ENCODE measurements at places on chromosomes 12 and 14.

DNA sequence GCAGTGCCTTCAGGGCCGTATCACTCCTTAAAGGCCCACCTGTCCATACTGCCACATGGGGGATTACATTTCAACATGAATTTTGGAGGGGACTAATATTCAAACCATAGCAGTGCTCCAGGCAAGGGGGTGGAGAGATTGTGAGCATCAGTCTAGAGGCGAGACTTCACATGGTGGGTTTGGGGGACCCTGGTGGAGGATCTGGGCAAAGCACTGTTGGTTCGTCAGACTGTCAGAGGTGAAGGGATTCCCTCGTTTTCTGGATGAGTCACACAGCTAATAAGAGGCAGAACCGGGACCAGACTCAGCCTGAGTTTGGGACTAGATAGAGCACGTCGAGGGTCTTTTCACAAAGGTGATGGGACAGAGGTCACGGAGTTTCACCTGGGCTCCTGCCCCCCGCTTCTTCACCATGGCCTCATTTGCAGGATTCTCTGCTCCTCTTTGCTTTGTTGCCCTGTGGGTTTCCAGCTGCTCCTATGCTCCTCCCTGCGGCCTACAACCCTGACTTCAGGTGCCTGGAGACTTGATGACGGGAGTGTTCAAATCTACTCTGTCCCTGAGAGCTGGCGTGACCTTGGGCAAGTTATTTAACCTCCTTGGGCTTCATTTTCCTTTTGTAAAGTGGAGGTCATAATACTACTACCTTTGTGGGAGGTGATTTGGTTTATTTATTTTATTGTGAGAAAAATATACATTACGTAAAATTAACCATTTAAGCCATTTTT, 41.5 kb downstream of the TEAD4 start:
- peak; percentile 40 for DNase-seq

DNA sequence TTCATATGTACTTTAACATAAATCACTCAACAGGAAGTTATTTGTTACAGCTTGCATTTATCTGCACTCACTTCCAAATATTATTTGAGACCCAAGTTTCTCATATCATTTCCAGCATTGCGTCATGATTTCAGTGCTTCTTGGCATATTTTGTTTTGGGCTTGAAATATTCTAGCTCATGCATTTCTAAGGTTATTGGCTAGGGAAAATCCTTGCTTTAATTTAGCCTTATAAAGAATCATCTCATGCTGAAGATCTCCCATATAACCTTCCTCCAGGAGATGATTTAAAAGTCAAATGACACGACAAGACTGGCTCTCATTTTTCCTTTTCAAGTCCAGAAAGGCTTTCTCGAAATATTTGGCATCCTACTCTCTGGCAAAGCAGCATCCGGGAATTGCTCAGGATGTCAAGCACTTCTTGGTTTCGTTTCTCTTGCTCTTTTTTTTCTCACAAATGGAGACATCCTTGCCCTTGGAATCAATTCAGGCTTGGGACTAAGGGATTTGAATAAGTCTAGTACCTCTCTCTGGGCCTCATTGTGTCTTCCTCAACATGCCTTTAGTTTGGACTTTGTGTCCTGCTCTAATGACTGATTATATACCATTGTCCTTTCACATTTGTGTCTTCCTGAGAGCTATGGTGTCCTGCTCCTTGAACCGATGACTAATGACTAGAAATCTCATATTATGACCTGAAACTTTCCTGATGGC, 295.0 kb downstream of the RMST start:
- DNase-seq = no peak

DNA sequence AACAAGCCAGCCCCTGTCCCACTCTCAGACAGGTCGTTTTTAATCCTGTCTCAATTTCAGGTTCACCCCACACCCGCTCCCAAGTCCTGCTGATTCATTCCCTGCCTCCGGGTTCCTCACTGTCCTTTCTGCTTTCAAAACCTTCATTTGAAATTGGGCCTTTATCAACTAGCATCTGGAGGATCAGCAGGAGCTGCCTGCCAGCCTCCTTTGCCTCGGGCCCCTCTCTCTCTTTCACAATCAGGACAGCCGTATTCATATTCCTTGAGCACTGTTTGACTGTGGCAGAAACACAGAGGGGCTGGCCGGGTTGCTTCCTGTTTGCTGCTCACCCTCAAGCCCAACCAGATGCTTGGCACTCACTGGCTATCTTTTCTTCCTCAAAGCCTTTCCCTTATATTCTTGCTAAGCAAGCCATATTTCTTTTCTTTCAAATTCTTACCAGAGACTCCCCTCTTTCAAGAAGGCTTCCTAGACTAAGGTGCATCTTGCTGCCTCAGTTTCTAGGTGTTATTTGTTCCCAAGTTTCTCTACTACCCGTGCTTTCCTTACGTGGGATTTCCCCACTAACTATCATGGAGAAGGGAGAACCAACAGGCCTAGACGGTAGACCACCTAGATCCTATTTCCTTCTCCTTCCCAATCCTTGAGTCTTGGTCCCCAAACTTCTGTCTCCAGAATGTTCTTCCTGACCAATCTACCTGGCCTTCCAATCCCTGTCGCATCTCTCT, 3.0 kb downstream of the GALNT6 start:
- peak; percentile 68 for DNase-seq

GRCh38 chr14:38592764-38593442, 337.0 kb upstream of the CLEC14A start:
- no peak for DNase-seq

GRCh38 chr12:124021007-124021406, 48.0 kb downstream of the ZNF664 start:
- no peak for DNase-seq

- peak; percentile 89 for DNase-seq
Observed at GRCh38 chr14:102824832-102825231, 47.6 kb downstream of the TRAF3 start.

DNA sequence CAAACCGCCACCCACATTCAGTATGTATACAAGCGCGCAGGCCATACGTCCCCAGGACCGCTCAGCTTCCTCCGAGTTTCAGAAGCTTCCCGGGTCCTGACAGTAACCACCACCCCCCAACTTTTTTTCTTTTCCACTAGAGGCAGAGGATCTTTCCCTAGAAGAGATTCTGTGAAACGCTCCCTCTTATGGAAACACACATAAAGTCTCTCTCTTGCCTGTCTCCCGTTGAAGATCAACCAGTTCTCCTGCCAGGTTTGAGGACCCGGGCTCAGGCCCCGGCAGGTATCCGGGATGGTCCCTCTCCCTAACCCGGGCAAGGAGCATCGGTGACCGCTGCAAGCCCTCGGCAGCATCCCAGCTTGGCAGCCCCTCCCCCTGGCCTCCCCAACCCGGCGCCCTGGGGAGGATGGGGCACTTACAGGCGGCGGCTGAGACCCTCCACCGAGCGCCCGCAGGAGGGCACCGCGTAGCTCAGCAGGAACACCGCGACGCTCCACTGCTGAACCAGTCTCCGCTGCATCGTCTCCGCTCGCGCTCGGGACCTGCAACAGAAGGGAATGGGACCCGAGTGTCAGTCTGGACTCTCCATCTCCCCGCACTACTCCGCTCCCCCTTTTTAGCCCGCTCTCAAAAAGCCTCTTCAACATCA, 3.4 kb downstream of the PTHLH start:
- DNase-seq = peak; percentile 70

GRCh38 chr14:70807898-70808415, 1.4 kb downstream of the MAP3K9 start:
- peak; percentile 22 for DNase-seq

- peak; percentile 76 for DNase-seq
Observed at GRCh38 chr14:61179061-61179690, 102.0 kb downstream of the TMEM30B start.

GRCh38 chr12:93243689-93244513, 133.8 kb upstream of the NUDT4 start:
- DNase-seq = peak; percentile 57

DNA sequence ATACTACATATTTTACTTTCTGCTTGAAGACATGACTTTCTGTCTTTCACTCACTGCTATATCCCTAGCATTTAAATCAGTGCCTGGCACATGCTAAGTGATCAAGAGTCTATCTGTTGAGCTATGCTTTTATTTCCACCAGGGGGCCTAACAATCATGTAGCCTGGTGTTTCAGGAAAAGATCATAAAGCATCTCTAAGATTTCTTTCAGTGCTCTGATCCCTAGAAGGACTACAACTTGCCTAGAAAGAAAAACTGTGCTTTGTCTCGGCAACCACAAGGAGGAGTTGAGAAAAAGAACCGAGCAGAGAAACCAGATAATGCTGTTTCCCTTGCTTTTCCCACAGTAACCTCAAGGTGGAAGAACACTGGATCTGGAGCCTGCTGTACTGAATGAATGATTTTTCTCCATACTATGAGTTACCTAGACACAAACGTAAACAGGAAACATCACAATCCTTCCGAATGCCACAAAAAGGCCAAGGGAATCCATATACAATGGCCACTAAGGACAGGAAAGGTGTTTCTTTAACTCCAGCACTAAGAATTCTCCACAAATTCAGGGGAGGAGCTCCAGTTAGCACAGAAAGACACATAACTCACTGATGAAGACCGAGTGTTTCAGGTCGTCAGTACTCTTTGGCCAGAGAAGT, 1.2 kb downstream of the CRY1 start:
- peak; percentile 97 for DNase-seq

GRCh38 chr12:100986595-100987547, 192.3 kb downstream of the ANO4 start:
- peak; percentile 4 for DNase-seq

GRCh38 chr12:13205809-13206559, 9.5 kb downstream of the EMP1 start:
- DNase-seq = peak; percentile 100

GRCh38 chr14:62181591-62181990, 419.4 kb downstream of the SNAPC1 start:
- peak; percentile 4 for DNase-seq

DNA sequence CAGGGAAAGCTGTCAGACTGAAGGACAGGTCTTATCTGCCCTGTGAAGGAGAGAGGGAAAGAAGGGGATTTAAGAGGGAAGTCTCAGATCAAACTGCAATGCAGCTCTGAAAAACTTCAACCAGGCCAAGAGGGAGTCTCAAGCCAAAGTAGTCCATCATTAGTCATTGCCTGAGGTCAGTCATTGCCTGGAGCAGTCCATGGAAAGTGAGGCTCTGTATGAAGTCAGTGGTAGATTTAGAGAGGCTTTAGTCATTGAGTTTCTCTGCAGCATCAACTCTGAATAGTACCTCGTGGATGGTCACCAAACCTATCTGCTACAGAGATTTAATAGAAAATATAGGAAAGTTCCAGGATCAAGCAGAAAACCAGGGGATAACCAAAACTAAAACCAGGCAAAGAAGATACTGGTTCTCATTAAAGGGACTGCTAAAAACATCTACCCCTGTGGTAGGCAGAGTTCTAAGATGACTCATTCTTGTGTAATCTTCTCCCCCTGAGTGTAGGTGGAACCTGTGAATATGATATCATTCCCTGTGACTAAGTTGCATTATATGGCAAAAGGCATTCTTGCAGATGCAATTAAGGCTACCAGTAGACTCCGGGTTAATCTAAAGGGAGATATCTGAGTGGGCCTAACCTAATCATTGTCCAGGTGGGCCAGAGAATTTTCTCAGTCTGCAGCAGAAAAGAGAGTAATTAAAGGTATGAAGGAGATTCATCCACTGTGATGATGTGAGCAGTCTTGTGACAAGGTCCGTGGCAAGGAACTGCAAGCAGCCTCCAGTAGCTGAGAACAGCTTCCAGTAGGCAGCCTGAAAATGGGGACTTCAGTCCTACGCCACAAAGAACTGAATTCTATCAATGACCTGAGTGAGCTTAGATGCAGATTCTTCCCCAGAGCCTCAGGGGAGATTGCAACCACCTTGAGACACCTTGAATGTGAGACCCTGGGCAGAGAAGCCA, 123.1 kb downstream of the GALC start:
- peak; percentile 51 for DNase-seq

GRCh38 chr14:104968153-104968527, 10.0 kb downstream of the AHNAK2 start:
- DNase-seq = peak; percentile 74

DNA sequence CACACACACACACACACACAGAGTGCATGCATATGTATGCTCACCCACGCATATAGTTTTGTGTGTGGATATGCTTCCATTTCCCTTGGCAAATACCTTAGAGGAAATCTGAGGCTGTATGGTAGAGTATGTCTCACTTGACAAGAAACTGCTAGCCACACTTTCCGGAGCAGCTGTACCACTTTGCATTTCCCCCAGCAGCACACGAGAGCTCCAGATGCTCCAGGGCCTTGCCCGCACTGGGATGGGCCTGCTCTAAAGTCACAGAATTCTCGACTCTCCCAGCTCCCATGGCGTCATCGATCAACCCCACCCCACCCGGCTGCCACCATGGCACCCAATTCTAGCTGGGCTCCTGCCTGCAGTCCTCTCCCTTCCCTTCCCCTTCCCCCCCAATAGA, 21.9 kb downstream of the CLMN start:
- no peak for DNase-seq

DNA sequence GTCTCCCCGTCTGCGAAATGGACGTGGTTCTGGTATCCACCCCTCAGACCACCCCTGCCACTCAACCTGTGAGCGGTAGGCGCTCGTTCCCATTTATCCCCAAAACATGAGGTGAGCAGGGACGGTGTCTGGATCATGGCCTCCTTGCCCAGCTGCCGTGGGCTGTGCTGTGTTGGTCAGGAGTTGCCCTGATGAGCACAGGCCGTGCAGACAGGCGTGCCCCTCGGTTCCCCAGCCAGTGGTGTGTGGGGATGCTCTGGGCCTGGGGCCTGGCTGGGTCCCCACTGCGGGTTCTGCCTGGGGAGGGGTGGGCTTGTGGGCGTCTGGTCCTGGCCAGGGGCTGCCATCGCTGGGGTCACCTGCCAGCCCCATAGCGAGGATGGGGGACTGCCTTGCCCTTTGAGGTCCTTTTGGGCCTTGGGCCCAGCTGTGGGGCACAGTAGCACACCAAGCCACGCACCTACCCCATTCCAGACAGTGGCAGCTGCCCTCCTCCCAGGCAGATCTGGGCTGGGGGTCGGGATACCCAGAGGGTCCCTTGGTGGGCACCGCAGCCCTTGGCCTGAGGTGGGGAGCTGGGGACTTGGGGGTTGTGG, 11.3 kb upstream of the PUS1 start:
- DNase-seq = no peak

GRCh38 chr14:55814873-55815272, 234.9 kb downstream of the KTN1 start:
- no peak for DNase-seq

DNA sequence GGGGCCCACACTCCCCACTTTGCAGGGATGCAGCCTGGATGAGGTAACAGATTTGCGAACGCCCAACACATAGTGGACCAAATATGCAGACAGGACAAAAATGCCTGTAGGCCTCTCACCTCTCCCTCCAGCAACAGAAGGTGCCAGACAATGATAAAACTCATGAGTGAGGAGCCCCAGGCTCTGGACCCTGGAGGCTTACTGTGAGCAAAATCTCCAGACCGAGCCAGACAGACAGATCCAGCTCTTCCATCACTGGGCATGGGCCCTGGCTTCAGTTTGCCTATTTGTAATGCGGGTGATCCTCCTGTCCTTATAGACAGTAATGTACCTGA, 42.3 kb downstream of the IRF2BPL start:
- peak; percentile 45 for DNase-seq
